Fibroblast of the aortic adventitia (primary cell): ENCODE measurements at places on chromosomes 3 and 15.

GRCh38 chr3:71991046-71991445 is 206.1 kb upstream of the PROK2 start:
- no peak for DNase-seq

GRCh38 chr15:57405133-57405532 is 28.8 kb downstream of the CGNL1 start:
- no peak for DNase-seq

DNA sequence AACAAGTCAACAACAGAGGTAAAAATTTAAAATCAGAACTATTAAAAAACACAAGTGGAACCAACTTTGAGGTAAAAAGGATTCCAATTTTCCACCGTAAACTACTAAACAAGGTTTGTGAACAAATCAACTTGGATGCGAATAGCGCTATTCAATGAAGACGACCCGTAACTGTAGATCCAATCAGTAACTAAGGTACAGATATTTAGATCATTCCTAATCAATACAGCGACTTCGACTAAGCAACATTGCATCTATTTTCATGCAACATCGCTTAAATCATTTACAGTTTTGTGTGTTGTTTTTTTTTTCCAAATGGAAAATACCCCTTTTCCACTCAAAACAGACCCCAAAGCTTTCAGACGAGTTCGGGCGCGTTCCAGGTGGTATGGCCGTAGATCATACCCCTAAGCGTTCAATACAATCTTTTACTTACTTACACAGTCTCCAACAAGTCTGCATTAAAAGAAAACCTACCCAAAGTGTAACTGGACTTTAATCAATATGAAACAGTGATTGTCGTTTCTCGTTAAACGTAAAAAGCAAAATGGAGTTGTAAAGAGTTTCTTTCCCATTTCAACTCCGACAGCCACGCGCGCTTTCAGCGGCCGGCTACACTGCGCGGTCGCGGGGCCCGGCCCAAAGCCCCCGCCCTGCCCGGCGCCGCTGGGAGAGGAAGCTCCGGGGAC is 786 bp downstream of the RHOA start:
- DNase-seq = no peak

- DNase-seq = no peak
Measured at GRCh38 chr15:66508293-66508883, 3.3 kb downstream of the ZWILCH start.

DNA sequence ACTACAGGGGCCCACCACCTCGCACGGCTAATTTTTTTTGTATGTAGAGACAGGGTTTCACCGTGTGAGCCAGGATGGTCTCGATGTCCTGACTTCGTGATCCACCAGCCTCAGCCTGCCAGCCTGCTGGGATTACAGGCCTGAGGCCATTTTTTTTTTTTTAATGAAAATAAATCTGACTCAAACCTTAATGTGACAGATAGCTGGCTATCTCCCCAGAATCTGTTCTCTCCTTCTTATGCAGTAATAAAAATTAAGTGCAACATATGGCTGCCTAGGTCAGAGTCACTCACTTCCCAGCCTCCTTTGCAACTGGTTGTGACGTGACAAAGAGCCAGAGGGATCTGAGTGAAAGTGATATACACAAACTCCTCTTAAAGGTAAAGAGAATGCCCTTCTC is 53.0 kb downstream of the ZNF148 start:
- DNase-seq = peak; percentile 76

DNA sequence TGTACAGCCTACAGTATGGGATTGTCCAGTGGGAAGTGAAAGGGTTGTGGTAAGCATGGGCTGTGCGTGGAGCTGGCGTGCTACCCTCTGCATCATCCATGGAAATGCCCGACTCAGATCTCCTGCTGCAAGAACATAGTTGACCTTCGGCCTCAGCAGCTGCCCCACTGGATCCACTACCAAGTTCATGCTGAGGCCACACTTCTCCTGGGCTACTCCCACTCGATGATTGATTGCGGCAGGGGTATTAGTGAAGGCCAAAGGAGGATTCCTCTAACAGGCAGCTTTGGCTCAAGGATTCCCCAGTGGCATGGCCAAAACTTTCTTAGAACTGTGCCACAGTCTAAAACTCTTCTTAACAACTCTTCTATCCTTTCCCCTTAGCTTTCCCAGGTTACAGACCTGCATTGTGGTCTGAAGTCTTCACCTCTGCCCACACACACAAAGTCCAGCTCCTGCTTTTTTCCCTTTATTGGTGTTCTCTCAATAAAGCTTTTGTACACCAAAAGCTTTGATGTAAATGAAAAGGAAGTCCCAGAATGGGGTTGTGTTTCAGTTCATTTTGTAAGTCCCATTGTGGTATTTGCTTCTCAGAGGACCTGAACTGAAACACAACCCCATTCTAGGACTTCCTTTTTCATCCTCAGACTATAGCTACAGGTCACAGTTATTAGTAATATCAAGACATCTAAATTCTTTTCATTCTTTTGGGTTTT is 4.9 kb upstream of the TBC1D5 start:
- DNase-seq = no peak

DNA sequence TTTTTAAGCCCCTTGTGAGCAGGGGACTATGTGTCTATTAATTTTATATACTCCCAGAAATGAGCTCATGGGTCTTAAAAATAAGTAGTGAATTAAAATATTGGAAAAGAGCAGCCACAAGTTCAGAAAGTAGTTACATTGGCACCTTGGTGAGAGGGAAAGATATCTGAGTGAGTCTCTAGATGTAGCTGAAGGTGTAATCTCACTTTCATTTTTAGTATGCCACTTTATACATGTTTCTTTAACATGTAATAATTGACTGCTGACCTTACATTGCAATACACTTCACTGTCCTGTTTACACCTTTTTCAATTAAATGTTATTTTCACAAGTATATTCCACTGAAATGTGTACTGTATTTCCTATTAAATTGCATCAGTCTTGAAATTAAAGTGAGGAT is 12.1 kb upstream of the PAK6 start:
- DNase-seq = no peak

DNA sequence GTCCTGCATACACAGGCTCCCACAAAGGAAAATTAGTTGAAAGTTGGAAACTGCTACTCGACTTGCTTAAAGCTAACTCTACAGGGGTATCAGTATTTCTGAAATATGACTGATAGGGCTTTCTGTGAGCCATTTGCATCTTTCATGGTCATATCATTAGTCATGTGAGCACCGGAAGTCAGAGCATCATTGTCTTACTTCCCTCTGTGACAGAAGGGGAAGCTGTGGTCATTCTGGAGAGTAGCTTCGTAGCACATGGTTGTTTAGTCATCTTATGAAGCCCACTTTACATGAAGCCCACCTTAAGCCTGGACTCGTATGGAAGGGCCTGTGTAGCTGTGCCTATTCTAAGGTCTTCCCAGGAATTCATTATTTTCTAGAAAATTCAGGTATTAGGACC is 69.0 kb downstream of the COL6A5 start:
- no peak for DNase-seq

DNA sequence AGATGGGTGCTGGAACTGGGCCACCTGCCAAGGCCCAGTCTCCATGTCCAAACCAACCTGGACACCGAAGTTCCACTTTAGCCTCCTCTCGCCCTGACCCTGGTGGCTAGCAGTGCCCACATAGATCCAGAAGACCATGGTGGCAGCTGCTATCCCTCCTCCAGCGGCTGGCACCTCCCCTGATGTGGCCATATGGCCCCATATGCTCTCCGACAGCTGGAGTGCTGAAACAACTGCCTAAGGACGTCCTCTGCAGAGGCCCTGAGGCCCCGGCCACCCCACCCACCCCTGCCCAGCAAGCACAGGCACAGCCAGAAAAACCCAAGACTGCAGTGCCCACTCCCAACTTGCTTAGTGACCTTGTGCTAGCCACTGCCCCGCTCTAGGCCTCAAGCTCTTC is 182.3 kb upstream of the LINGO1 start:
- no peak for DNase-seq

DNA sequence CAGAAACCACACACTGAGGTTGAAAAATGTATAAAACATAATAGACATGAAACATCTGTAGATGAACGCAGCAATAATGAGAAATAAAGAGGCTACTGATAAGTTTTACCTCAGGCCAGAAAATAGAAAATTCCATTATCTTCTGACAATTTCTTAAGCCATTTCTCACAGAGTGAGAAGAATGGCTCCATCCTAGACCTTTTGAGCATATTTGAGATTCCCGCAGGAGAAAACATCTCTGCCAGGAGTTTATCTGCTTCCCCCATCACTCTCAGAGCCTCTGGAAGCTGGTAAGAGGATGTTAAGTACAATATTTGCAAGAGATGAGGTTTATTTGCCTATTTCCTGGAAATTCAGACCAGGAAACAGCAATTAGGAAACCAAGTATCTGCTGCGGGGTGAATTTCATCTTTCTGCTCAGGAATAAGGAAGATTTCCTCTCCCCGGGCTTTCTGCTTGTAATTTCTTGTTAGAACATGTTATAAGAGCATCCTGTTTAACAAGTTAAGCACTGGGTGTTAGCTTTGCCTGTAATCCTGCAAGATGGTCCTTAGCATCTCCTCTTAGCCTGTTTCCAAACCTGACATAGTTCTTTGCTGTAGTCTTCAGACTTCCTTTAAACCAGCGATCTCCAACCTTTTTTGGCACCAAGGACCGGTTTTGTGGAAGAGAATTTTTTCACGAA is 54.8 kb downstream of the ATP13A4 start:
- no peak for DNase-seq
